ENCODE measurements at places on chromosomes 16 and 17.
A peak's percentile ranks its signal among the peaks of the same experiment; 100 is the strongest.

DNA sequence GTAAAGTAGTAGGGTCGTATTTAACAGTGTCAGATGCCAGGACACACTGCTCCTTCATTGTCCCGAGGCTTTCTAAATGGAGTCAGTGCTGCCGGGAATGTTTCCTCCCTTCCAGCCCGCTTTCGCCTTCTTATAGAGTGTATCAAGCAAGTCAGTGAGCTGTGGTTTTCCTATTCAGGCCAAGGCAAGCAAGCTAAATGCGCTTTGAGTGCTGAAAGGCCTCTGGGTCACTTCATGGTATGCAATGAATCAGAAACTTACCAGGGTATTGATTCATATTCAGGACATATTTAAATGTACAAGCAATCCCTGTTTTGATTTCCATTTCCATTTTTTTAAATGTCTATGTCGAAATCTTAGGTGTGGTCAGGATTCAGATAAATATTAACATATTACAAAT, 327.9 kb upstream of the SOX9 start:
- peak; percentile 86 for DNase-seq

DNA sequence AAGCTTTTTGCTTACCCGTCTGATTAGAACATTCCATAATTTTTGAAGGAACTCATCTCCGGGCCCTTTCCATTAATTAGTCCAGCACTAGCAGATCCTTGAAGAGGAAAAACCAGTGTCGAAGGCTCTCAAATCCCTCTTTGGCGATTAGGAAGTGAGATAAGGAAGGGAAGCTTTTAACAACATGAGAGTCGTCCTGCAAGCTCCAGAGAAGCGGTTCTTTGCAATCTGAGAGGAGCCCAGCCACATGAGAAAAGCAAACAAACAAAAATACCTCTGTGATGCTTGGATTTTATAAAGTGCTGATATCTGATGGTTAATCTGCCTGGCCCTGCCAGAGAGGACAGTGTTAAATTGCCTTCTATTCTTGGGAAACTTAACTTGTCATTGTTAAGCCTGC, 339.8 kb upstream of the SALL1 start:
- DNase-seq, result no peak

DNA sequence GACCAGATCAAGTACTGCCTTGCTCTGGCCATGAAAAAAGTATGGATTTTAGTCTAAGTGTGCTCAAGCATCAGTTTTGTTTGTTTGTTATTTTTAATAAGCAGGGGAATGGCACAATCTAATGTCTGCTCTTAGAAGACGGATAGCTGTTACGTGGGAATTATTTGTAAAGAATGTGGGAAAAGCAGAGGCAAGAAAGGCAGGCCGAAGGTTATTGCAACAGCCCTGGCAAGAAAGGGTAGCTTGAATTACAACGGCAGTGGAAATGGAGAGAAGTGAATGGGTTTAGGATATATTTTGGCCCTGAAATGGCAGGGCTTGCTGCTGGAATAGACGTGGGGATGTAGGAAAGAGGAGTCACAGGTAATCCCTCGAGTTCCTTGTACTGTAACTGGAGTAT, 987 bp upstream of the HASPIN start:
- DNase-seq, result no peak

- DNase-seq, result peak; percentile 34
These were observed at the start of gene FLOT2 for GRCh38 chr17:28896884-28897768. Gene FLOT2, minus strand, starts transcription at chr17:28897733. Its CDS starts 159 bp downstream, at chr17:28897574.

DNA sequence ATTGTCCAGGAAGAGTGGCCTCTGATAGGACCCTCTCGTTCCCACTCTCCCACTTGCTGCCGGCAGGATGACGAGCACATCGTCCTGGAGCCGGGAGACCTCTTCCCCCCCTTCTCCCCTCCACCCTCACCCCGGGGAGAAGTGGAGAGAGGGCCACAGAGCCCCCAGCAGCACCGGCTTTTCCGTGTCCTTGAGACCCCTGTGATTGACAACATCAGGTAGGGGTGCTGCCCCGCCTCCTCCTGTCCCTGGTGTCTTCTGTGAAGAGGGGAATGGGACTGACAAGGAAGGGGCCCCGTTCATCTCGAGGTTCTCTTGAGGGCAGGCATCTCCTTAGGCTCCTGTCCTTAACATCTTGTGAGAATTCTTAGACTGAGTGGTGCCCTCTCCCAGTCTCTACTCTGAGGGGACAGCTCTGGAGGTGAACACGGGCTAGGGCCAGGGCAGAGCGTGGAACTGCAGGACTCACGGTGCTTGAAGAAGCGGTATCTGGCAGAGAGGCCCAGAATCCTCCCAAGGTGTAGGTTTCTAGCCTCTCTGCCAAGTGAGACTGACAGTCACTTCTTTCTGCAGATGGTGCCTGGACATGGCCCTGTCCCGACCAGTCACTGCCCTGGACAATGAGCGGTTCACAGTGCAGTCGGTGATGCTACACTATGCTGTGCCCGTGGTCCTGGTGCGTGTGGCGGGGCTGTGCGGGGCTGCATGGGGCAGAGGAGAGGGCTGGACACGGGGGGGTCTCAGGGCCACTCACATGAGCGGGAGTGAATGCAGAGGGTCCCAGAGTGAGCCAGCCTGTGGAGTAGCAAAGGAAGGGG, 26.4 kb downstream of the CASKIN2 start:
- no peak for DNase-seq

- DNase-seq, result no peak
These were observed 100.8 kb upstream of the CORO6 start for GRCh38 chr17:29723278-29724047.

- no peak for DNase-seq
These were observed 35.1 kb downstream of the DDX19A start for GRCh38 chr16:70381604-70382342.

DNA sequence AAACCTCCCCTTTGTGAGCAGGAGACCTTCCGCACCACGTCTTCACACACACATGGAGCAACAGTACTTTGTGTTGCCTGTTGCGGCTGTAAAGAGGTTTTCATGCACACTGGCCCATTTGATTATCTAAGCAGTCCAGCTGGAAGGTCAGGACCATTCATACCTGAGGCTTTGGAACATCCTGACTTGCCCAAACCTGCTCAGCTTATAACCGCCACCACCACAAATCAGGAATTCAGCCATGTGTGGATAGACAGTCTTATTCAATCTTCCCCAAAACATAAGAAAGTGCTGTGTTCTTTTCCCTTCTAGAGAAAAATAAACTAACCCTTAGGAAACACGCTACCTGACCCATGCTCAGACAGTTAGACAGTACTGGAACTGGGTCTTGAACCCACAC, 81.6 kb upstream of the XYLT1 start:
- DNase-seq, result no peak

DNA sequence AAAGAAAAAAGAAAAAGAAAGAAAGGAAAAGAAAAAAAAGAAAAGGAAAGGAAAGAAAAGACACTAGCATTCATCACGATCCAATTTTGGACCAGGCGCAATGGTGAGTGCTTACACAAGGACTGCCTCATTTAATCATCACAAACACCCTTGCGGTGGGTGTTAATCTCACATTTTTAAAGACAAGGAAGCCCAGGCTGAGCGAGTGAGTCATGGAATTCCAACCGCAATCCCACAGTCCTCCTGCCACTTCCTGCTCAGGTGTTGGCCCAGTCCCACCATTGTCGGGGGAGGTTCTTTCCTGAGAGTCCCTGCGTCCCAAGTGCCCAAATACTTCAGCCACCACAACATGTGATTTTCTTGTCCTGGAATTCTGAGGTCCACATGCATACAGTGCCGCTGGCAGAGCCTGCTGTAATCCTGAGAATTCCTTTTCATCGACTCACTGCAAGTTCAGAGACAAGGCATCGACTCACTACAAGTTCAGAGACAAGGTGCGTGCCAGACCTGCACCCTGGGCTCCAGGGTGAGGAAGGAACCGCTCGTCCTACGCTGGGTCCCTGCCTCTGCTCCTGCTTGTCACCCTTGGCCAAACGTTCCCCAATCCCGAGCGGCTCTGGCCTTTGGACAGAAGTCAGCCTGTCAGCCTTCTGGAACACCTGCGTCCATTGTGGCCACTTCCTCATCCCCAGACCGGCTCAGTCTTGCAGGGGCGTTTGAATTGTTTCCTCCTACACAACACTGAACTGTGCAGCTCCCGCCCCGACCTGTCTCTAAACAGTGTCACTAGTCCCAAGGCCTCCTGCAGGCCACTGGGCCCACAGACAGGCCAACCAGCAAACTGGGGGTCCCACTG, 5.8 kb downstream of the ZG16B start:
- DNase-seq, result peak; percentile 96

DNA sequence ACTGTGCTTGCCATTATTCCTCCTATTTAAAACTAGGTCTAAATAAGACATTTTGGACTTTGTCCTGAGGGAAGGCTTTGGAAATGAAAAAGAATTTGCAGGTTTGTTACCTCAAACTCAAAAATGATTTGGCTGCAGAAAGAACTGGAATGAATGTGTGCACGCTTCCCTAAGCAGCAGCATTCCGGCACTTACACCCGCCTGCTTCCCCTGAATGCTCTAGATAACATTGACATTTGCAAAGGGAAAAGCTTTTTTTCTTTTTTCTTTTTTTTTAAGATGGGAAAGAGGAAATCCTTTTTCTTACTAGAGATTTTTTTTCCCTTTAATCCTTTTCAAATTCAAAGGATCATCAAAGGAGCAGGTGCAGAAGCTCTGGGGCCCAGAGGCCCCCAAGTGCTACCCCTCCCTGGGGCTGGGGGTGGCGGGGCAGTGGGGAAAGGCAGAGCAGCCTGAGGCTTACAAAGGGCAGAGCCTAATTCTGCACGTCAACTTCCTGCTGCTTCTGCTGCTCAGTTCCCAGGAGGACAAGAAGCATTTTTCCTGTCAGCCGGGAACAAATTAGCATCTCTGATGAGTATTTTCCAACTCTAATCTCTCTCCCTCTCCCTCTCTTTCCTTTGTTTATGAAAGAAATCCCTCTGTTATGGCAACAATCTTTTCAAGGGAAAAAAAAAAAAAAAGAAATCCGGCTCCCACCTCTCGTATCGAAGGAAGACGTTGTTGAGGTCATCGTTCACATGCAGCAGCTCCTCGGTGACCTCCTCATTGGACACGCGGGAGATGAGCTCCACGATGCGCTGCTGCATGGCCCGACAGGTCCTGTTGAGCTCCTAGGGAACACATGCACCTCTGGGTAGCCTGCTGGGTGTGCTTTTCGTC, 32.1 kb upstream of the SREBF1 start:
- DNase-seq, result peak; percentile 39

GRCh38 chr17:48915459-48916282, 7.5 kb downstream of the UBE2Z start:
- peak; percentile 82 for DNase-seq

- peak; percentile 60 for DNase-seq
These were observed 39.6 kb upstream of the MEOX1 start for GRCh38 chr17:43701318-43701743.

- no peak for DNase-seq
These were observed 11.4 kb upstream of the CDRT4 start for GRCh38 chr17:15478845-15479244.

DNA sequence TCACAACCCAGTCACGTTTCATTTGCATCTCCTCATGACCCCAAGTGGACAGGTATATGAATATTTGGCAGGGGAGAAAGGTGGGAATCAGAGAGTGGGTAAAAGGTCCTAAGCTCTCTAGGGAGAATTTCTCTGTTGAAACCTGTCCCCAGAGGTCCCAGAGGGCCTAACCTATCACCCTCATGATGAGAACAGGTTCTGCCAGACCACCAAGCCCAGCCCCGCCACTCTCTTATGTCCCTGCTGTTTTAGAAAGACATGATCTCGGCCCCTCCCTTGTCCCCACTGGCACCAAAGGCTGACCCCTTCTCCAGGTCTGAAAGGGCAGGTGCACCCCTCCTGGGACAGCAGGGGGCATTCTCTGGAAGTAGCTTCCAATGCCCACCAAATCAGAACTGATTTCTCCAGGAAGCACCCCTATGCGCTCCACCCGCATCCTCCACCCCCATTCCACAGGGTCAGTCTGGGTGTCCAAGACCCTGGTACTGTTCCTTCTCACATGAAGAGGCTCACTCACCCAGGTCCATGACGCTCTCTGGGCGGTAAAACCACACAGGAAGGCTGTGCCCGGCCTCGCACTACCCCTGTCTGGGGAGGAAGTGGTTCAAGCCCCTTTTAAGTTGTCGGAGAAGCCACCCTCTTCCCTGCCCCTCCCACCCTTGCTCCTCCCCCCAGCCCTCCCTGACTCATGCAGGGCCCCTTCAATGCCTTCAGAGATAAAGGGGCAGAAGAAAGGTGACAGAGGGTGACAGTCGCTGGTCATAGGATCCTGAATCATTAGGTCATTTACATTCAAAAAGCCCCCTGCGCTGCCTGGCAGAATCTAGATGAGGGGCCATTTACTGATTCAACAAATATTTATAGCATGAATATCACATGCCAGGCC, at the start of gene CCR7:
CCR7 (minus strand) TSS at position 590 of the 886 bp plus-strand sequence; CDS start at position 527, 63 bp downstream.
- no peak for DNase-seq

- DNase-seq, result no peak
These were observed 89.1 kb upstream of the GNAO1 start for GRCh38 chr16:56102183-56102686.

DNA sequence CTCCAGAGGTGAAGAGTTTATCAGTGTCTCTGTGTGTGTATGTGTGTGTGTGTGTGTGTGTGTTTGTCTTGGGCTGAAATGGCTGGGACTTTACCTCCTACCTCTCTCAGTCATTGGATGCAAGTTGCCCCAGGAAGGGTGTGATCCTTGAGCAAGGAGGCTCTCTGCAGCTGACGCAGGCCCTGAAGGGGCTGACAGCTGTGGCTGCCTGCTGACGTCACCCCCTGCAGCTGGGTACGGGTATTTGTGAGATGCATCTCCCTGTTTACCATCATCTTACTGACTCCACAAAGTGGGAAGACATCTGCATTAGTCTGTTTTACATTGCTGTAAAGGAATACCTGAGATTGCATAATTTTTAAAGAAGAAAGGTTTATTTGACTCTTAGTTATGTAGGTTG, 631.5 kb upstream of the RBFOX1 start:
- DNase-seq, result no peak

GRCh38 chr17:28788100-28788499, 44.3 kb downstream of the TRAF4 start:
- DNase-seq, result no peak

DNA sequence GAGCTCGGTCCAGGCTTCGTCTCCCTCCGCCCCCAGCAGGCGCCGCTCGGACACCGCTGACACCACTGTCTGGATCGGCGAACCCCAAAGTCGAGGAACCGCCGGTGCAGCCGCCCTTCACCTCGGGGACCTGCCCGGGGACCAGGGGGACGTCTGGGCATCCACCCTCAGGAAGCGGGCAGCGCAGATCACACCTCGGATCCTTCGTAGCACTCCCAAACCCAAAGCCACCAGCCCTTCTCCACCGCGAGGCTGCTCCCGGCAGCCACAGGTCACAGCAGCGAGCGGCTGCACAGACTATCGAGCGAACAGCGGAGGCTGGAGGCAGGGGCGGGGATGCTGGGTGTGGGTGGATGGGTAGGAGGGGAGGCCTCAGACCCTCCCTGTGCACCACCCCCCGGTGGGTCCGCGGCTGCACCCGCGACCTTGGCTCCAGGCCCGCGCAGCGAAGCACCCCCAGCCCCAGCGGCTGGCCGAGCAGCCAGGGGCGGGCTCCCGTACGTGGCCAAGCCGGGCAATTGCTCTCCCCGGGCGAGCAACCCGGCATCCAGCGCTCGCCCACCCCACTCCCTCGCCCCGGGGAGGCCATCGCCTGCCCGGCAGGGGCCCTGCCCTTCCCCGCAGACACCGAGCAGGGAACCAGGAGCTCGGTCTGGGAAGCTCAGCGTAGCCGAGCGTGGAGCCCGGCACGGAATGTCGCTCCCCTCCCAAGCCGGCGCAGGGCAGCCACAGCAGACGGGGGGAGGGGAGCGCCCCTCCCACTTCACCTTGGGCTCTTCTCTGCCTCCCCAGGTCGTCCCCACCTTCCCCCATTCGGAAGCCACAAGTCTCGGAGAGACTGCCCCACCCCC, 1.0 kb downstream of the SDK2 start:
- DNase-seq, result peak; percentile 22

GRCh38 chr16:51242296-51242994, 91.4 kb upstream of the SALL1 start:
- DNase-seq, result no peak
